ENCODE measurements at places on chromosomes 11 and 22.

DNA sequence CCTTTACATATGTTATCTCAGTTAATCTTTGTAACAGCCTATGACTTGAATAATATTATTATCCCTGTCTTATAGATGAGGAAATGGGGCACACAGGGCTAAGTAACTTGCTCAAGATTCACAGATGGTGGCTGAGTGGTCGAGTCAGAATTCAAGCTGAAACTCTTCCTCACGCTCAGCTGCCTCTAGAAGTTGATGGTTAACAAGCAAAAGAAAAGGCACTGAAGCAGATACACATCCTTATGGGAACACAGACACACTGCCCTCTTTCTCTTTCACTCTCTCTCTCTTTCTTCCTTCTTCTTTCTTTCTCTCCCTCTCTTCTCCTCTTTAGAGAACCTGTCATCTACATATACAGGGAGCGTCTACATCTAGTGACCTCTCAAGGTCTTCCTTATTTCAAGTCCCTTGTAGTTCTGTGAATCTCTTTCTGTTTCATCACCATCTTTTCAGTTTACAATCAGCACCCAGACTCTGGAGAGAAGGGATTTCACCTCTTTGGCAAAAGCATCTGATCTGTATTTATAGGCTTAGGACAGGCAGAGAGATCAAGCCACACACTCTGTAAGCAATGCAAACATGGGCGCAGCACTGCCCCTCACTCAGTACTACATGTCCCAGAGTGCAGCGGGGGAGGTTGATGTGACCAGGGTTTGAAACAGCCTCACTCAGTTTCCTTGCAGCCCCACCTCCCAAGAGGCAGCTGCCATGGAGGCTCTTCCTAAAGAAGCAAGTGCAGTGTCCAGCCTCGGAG is 75.7 kb downstream of the GRAMD1B start:
- DNase-seq, result no peak

- no peak for DNase-seq
These were observed 45.0 kb downstream of the PPP6R3 start for GRCh38 chr11:68505596-68505995.

GRCh38 chr22:35618427-35619223 is 1.5 kb upstream of the MB start:
- DNase-seq, result no peak

DNA sequence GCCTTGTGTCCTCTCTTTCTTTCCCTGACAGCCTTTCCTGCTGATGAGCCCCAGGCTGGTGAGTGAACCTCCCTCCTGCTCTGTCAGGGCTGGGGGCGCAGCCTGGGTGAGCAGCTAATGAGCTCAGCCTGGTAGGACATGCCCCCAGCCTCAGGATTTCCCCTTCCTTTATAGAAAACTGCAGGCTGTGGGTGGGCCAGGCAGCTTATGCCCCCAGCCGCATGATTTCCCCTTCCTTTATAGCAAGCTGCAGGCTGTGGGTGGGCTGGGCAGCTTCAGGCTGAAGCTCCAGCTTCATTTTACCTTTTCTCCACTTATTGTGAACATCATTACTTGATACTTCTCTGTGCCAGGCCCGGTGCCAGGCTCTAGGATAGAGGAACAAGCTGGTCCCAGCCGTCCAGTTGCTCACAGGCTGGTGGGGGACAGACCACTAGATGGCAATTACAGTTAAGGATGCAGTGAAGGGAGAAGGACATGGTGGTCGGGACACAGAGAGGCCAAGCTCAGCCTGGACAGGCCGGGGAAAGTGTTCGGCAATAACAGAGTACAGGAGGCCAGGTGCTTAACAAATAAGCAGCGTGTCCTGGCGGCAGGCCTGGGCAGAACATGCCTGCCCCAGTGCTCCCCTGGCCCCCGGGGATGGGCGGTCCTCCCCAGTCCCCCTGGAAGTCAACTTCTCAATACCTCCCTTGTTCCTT is 5.3 kb downstream of the LGALS12 start:
- DNase-seq, result no peak

DNA sequence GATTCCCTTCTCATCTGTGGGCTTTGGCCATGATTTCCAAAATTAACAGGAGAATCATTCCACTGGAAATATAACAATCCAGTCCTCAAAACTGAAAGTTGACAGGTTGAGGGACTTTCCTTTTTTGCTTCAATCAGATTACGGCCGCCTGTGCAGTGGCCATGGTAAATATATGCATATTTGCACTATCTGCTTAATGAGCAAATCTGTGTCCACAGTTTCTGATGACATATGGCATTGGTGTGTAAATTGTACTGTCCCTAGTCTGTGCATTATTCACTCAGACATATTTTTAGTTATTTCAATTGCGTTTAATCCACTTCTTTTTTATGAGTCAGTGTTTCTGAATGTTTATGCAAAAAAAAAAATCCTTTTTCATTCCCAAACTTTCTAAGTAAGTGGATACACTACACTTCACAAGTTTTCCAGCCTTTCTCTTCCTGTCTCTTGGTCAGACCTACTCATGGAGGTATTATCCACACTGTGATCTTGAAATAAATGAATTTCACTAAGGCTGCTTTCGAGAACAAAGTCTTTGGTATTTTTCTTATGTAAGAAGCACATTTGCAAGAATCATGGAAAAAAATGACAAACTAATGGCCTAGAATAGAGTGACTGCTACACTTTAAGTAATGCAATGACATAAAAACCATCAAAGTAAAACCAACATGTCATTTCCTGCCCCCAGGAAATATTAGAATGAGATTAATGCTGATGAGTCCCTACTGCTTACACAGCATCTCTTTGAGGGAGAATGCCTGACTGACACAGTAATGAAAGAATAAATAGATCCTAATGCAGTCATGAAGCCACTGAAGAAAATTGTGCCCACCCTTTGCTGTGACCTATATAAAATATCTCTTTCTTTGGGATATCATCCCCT is 76.4 kb upstream of the MTNR1B start:
- no peak for DNase-seq

GRCh38 chr22:50621948-50622722 is 5.8 kb downstream of the ARSA start:
- DNase-seq, result no peak

- DNase-seq, result no peak
These were observed 682 bp downstream of the ATM start for GRCh38 chr11:108223348-108224149.

- DNase-seq, result no peak
These were observed 68.5 kb upstream of the SLC35C1 start for GRCh38 chr11:45736424-45736823.

- no peak for DNase-seq
These were observed 1.7 kb downstream of the SLC37A4 start for GRCh38 chr11:119029069-119029339.

- DNase-seq, result no peak
These were observed 25.9 kb upstream of the MMP13 start for GRCh38 chr11:102981324-102981910.

DNA sequence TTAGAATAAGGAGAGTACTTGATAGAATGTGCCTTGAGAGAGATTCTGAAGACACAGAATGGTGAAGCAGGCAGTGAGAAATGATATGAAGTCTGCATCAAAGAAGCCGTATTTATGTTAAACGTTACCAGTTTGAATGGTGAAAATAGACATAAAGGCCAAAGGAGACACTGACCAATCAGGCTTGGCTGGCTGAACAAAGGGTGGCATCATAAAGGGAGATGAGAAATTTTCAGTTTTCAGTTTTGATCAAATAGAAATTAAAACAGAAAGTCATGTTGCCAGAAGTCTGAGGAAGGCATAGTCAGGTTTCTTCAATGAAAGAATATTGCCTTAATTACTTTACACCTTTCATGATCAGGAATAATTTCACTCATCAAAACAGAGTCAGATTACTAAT is 6.6 kb downstream of the OR51F1 start:
- no peak for DNase-seq

GRCh38 chr11:68904248-68904847 is 657 bp downstream of the IGHMBP2 start:
- DNase-seq, result peak; percentile 12

GRCh38 chr11:131025020-131025419 is 108.7 kb upstream of the SNX19 start:
- no peak for DNase-seq

GRCh38 chr11:61280883-61281580 is 14.1 kb downstream of the VWCE start:
- no peak for DNase-seq

DNA sequence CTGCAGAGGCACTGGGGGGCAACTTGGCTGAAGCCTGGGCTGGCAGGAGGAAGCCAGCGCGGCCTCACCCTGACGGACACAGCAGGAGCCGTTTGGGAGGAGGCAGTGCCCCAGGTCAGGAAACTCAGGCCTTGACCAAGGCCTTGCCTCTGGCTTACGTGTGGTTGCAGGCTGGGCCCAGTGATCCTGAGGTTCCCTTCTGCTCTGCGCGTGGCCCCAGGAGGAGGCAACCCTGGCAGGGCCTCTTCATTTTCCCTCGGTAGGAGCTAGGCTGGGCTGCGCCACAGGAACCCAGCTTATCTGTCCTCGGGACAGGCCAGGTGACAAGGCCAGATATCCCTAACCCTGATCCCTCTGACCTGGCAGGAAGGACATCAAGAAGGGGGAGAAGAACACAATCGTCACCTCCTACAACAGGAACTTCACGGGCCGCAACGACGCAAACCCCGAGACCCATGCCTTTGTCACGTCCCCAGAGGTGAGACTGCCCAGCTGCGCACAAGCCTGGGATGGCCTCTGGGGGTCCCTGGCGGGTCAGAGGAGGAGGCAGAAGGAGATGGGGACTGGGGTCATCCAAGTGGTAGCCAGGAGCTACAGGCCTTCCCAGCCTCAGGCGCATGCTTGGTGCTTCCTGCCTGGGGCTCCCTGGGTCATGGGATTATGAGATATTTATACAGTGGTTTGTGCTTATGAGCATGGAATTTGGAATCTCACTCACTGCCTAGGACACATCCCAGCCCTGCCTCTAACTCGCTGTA is 20.6 kb downstream of the POLR3H start:
- no peak for DNase-seq

- DNase-seq, result no peak
These were observed 4.8 kb upstream of the PRDM11 start for GRCh38 chr11:45141631-45142030.

- no peak for DNase-seq
These were observed 118.1 kb downstream of the HIPK3 start for GRCh38 chr11:33375236-33375635.

DNA sequence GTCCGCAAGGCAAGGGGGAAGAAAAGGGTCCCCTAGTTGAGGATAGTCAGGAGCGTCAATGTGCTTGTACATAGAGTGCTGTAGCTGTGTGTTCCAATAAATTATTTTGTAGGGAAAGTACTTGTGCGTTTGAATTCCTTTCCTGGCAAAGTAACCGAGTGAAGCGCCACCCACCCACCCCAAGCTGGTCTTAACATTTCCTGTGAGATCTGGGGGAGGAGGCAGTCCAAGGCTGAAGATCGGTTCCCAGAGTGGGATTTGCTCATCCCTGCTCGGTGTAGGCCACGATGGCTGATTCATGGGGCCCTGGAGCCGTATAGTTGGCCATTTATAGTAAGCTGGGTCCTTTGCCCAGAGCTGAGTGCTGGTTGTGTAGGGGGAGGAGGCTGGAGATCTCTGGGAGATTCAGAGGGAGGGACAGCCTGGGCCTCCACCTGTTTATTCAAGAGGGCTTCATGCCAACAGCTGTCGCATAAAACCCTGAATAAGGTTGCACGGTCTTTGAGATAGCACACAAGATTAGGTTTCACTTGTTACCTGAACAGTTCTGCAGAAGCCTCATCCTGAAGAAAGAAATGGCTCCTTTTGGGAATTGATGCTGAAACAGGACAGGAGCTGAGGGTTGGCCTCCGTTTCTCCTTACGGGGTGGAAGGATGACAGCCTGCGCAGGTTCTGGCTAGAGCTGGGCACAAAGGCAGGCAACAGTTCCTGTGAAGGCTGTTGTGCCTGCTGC is 2.4 kb downstream of the ATF4 start:
- no peak for DNase-seq

GRCh38 chr11:65085446-65085845 is 1.4 kb downstream of the ZFPL1 start:
- no peak for DNase-seq

- no peak for DNase-seq
These were observed 577 bp upstream of the DKK3 start for GRCh38 chr11:12008790-12009616.

- no peak for DNase-seq
These were observed 557 bp upstream of the TAGLN start for GRCh38 chr11:117198613-117199012.

DNA sequence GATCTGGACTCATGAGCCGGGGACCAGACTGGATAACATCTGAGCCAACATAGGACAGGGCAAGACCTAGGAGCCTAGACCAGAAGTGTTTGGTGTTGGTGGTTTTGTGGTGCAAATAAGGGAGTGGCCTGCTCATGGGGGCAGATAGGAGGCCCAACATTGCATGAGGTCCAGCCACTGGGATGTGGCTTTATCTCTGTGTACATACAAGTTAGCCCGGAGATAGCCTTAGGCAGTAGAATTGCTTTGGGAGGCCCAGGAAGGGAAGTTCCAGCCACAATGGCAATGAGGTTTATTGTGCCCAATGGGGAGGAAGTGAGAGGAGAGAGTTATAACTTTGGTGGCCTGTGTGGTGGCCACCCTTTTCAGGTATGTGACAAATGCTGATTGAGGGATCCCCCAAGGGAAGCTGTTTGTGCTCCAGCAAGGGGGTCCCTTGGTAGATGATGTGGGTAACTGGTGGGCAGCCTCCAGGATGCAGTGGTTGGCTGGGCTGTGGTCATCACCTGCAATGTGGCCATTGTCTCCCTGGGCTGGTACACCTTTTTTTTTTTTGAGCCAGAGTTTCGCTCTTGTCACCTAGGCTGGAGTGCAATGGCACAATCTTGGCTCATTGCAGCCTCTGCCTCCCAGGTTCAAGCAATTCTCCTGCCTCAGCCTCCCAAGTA is 6.4 kb downstream of the LMO2 start:
- no peak for DNase-seq

- no peak for DNase-seq
These were observed 65.4 kb downstream of the PRR5L start for GRCh38 chr11:36361472-36361871.

DNA sequence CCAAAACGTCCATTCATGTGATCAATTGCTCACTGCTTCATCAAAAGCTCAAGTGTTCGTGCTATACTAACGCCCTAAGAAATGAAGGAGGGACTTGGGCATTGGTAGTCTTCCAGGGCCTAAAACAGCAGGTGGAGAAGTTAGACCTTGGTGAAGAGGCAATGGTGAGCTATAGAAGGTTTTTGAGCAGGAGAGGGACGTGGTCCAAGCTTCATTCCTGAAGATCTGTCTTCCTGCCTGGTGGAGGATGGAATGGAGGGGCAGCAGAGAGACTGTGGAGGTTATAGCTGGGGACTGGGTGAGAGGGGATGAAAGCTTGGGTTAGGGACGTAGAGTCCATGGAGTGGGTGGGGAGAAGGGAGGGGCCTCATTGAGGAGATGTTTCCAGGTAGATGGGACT is 97.7 kb downstream of the TP53I11 start:
- DNase-seq, result no peak

- DNase-seq, result no peak
These were observed 962.1 kb downstream of the NTM start for GRCh38 chr11:132332521-132332920.

DNA sequence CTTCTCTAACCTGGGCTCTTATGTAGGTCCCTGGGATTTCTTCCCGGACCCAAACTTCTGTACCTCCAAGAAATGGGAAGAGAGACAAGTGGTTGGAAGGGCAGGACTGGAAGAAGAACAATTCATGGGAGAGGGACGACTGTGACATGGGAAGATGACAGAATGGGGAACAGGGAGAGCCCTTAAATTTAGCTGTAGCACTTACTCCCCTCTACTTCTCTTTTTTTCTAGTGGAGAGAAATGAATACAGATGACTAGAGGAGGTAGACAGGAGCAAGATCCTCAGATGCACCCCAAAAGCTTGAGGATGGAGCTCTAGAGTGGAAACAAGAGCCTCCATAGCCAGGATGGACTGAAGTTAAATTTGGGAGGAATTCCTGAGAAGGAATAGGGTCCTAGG is 2.3 kb downstream of the RHOG start:
- no peak for DNase-seq

Data from stimulated activated CD4-positive, alpha-beta T cell treated with anti-CD3 and anti-CD28 coated beads, Interleukin-12 subunit alpha, Interleukin-12 subunit beta, amount 100 ng/mL, for 24 hours (primary cell).